ENCODE measurements at places on chromosomes 2 and 18.

DNA sequence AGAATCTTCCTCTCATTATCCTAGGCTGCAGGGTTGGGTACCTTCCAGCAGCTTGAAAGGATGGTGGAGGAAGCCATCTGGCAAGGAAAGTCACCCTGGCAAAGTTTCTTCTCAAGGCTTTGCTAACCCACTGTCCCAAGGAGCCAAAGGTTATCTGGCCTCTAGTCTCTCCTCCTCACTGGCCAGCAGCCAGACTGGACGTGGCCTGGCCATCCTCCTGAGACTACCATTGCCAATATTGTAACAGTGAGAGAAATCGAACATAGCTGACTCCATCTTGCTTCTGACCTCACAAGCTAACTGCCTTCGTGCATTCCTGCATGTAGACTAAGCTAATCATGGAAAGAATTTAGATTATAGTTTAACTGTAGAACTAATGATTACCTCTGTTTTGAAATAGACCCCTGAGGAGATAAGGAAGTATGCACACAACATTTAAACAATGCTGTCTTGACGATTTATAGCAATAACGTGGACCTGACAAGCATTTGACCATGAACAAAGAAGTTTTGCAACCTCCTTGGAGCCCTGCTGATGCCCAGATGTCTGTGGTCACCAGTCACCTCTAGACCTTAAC is 7.8 kb upstream of the ANXA4 start:
- no peak for DNase-seq

DNA sequence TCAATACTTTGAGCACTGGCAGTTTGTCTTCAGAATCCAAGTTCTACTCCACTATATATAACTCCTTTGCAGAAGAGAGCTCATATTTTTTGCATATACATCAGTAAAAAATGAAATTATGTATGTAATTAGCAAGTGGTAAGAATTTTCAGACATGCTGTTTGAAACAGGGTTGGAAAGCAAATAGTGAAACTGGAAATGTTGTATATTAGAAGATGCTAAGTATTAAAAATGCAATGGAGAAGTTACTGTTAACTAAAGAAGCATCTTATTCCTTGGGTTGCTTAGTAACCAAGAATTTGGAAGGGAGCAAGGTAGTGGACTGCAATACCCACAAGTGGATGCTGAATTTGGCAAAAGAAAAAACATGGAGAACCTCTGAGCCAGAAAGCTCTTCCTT is 88.6 kb upstream of the DLGAP1 start:
- DNase-seq = no peak

GRCh38 chr2:208392300-208392699 is 14.3 kb upstream of the PTH2R start:
- DNase-seq = peak; percentile 15

- no peak for DNase-seq
Observed at GRCh38 chr18:23539296-23539695, 36.0 kb downstream of the RMC1 start.

- no peak for DNase-seq
Observed at GRCh38 chr2:219675221-219675620, 47.8 kb downstream of the SLC4A3 start.

DNA sequence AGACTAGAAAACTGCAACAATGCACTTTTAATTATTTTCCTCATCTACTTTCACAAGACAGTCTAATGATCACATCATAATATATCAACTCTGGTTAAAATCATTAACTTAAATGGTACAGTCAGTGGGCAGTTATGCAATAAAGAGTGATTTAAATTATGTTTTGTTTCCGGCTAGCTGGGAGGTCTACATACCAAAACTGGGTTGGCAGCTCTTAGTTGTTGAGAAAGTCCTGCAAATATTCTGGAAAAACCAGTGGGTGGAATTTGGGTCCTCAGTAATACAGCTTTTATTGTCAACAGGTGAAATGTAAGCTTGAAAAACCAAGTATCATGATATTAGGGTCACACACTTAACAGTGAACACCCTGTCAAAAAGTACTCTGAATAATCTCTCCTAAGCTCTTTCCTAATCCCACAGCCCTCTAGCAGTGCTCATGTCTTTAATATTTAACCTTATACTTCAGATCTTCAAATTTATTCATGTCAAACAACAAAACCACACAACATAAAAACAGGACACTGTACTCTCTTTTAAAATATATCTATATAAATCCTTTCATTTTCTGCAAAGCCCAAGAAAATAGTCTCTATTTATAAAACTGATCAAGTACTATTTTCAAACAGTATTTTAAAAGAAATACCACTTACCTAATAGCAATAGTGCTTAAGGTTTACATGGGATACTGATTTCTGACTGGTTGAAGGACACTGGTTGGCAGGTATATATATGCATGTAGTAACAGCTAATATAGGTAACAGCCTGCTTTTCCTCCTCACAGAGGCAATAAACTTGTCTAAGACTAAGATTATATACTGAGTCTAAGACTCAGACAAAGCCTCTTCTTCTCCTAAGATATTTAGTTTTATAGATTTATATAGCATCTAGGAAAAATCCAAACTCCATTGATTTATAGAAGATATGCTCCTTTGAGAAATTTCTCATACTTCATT is 103.8 kb downstream of the GAREM1 start:
- DNase-seq = no peak

DNA sequence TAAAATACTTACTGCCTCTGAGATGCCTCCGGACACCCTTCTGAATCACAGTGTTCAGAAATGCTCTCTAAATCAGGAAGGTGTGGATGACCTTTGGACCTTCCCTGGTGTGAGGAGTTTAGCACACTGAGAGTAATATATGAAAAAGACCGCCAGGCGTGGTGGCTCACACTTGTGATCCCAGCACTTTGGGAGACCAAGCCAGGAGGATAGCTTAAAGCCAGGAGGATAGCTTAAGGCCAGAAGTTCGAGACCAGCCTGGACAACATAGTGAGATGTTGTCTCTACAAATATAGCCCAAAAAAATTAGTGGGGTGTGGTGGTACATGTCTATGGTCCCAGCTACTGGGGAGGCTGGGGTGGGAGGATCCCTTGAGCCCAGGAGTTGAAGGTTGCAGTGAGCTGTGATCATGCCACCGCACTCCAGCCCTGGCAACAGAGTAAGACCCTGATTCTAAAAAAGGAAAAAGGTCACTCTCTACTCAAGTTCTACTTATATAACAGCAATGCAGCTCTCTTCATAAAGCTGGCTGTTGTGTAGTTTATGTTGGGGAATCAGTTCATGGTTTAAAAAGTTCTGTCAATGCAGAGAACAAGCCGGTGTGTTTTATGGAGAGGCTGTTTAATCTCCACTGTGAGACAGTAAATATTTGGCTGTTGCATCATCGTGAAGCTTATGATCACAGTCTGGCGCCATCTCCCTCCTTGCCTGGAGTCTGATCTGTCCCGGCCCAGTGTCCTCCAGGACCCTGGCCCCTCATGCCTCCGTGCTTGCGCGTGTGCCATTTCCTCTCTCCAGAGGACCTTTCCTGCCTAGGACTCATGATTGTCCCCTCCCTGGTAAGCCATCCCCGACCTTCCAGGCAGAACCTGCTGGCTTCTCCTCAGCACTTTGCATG is 184.5 kb downstream of the FAM210A start:
- no peak for DNase-seq

GRCh38 chr2:174614261-174614660 is 16.7 kb upstream of the WIPF1 start:
- no peak for DNase-seq

DNA sequence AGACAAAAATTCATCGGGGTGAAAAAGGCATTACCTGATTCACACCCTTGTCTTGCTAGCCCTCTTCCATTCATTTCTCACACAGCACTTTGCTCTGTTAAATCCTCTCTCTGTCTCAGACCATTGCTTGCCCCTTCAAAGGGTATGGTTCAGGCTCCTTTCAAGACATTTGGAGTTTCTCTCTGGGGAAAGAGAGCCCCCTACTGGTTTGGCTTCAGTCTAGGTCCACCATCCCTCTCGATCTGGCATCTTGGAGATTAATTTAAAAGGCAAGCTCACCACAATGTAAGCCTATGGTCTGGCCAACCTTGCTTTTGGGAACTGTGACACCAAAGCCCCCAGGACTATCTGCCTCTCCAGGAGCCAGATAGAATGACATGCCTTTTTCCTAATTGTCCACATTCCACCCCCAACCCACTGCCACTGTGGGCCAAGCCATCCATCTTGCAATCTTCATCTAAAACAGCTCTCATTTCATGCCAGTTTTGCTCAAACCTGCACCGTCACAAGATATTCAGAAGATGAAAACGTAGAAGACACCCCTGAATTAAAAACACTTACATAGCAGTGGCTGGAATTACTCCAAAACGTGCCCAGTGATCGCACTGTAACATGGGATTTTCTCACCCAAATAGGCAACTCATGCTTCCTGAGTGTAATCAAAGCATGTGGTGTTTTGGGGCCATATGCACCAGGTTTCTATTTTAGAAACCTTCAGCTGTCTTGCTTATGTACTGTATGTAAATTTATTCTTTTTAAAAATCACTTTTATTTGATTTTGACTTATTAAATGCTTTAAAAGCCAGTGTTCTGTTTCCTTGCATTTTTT is 93.9 kb downstream of the FARSB start:
- DNase-seq = peak; percentile 81

- DNase-seq = no peak
Observed at GRCh38 chr18:78678318-78678695, 301.3 kb upstream of the SALL3 start.

- no peak for DNase-seq
Observed at GRCh38 chr2:75497256-75497655, 63.5 kb downstream of the EVA1A start.

DNA sequence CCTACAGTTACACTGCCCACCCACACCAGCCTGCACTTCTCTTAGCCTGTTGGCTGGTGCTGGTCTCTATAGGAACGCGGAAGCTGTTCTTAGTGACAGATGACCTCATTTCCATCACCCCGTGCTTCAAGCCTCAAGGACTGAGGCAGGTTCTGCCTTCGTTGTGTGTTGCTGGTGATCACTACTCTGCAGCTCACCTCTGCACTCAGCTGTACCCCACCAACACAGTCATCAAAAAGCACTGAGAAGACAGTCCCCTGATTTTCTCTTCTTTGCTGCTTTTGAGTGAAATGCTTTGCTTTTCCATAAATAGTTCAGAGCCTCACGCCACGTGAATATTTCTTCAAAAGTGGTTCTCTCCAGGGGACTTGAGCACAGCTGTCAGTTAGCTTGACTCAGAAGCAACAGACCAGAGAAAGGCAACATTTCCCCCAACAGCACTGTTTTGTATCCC is 225.7 kb upstream of the CCDC150 start:
- DNase-seq = no peak

- no peak for DNase-seq
Observed at GRCh38 chr2:23503097-23503496, 118.1 kb downstream of the KLHL29 start.

DNA sequence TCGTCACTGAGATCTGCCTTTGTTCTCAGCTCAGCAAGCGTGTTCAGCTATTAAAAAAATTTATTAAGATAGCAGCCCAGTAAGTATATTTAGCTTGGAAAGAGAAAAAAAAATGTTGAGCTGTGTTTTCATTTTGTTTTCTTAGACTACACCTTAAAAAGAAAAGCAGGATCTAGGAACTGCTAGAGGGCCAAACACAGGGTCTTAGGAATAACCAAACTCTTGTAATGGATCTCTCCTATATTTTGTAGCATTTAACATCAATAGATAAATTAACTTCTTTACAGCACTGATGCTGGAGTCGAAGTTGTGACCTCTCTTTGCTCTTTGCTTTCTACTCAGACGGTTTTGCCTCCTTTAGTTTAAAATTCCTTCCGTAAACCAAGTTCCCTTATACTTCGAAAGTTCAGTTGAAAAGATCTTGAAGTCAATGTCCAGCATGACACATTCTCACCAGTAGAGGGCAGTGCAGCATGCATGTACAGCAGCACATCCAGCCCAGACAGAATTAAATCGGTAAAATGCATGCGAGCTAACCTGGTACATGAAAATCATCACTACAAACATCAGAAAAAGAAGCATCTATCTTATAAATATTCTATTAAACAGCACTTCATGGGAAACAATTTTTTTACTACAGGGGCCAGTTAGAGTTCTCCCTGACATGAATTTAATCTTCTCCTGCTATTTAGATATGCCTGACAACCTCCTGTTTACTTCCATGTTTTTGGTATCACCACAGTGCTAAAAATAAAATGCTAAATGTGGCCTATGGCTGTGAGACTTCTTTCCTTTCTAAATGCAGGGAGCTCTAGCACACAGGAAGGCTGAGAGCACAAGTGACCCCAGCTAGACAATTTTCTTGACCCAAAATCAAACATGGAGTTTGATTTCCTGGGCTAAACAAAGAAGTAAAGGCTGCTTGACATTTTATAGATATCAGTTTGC is 48.2 kb upstream of the MAP3K20 start:
- peak; percentile 93 for DNase-seq

DNA sequence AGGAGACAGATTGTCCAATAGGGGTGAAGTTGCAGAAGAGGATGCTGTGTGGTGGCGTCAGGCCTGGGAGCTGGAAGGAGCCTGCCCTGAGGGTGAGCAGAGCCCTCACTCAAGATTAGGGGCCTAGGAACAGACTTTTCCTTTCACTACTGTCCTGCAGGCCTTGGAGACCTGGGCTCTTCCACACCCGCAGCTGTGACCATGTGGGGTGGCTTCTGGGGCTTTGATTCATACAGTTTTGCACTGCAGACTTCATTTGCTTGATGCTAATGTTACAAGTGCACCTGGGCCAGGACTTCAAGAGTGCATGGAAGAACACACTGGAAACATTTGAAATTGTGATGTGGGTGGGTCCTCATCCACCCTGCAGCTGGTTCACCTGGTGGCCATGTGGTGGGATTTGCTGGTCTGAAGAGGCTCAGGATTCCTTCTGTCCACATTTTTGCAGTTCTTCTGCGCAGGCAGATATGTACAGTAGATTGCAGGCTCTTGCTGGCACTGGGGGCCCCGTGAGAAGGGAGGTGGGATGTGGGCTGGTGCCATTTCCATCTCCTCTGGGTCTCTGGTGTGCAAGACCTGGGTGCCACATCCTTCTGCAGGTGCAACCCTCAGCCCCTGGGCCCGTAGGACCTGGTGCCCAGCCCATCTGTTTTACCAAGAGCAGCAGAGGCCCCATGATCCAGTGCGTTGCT is 9.9 kb downstream of the GLI2 start:
- no peak for DNase-seq

- DNase-seq = peak; percentile 94
Observed at GRCh38 chr2:203347375-203347774, 19.2 kb downstream of the ABI2 start.

GRCh38 chr2:3654011-3654410 is 4.0 kb upstream of the ALLC start:
- DNase-seq = no peak

DNA sequence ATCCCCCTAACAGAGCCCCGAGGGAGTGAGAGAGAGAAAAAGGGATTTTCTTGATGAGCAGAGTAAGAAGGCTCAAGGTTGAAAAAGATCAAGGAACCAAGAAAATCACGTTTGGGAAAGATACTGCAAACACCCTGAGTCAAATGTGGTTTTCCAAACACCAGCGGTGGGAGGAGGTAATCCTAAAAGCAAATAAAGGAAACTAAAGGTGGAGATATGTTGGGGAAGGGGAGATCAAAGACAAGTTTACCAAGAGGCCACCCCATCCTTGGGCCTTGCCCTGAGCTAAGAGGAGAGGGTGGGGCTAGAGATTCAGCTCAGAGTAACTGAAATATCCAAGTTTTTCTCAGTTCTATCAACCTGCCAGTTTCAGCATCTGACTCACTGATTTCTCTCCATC is 332.3 kb downstream of the ETAA1 start:
- DNase-seq = no peak

- no peak for DNase-seq
Observed at GRCh38 chr2:102755284-102755683, 6.5 kb upstream of the TMEM182 start.

All from hematopoietic multipotent progenitor cell treated with erythropoietin and hydrocortisone succinate and interleukin-3 and kit ligand, for 6 days (in vitro differentiated cells).